ENCODE measurements at places on chromosomes 2 and 18.

GRCh38 chr2:97871096-97871780 is 124.5 kb downstream of the TMEM131 start:
- peaks cover 8% of the 10 kb centered on the region for H3K4me1 ChIP-seq
- DNase-seq: no peak
- no peaks in the 10 kb centered on the region for H3K36me3 ChIP-seq

- H3K27me3 ChIP-seq: no peaks in the 10 kb centered on the region
- H3K36me3 ChIP-seq: no peaks in the 10 kb centered on the region
- DNase-seq: no peak
- peaks cover 9% of the 10 kb centered on the region for H3K4me1 ChIP-seq
These were observed 2.3 kb downstream of the VAPA start for GRCh38 chr18:9916077-9916639.

DNA sequence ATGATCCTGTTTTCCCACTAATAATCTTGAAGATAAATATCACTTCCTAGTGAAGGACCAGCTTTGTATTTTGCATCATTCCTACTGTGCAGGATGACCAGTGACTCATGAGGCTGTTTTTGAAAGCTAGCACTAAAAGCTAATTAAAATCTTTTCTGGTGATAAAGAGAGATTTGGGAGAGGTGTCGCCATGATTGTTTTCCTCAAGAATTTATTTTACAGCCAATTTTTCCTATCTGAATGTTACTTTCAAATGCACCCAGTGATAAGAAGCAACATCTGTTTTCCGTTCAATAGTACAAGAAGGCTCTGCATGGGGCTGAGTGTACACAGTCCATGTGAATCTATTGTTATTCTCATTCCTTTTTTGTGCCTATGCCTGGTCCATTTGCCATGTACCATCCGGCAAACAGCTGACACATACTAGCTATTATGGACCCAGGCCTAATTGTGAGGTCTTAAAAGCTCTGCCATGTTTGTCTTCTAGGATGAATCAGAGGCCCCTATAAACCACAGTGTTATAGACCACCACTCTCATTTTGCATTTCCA is 28.4 kb downstream of the MEIS1 start:
- DNase-seq: no peak
- H3K36me3 ChIP-seq: no peaks in the 10 kb centered on the region
- no peaks in the 10 kb centered on the region for H3K27me3 ChIP-seq
- no peak overlapping the region for H3K27ac ChIP-seq

GRCh38 chr2:27901234-27901633 is 10.7 kb downstream of the BABAM2 start:
- H3K4me3 ChIP-seq: no peak overlapping the region
- no peak for DNase-seq
- H3K4me1 ChIP-seq: no peaks in the 10 kb centered on the region
- no peak overlapping the region for H3K27ac ChIP-seq

DNA sequence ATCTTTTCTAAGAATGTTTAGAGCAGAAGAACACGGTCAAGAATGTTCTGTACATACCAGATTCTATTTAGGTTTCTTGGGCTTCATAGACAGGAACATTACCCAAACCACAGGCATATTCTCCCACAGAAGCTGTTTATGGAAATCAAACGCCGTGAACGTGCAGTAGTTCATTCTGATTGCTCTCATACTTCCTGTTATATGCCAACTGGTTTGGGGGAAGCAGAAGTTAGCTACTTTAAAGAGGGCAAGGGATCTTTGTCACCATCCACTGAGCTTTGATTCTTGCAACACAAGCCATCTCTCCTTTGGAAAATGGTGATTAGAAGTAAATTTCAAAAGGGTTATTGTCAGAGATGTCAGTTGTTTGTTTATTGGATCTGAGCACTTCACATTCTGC is 182.2 kb upstream of the NRP2 start:
- H3K27me3 ChIP-seq: no peaks in the 10 kb centered on the region
- no peak overlapping the region for H3K4me3 ChIP-seq
- H3K36me3 ChIP-seq: peaks cover 18% of the 10 kb centered on the region
- no peak for DNase-seq

DNA sequence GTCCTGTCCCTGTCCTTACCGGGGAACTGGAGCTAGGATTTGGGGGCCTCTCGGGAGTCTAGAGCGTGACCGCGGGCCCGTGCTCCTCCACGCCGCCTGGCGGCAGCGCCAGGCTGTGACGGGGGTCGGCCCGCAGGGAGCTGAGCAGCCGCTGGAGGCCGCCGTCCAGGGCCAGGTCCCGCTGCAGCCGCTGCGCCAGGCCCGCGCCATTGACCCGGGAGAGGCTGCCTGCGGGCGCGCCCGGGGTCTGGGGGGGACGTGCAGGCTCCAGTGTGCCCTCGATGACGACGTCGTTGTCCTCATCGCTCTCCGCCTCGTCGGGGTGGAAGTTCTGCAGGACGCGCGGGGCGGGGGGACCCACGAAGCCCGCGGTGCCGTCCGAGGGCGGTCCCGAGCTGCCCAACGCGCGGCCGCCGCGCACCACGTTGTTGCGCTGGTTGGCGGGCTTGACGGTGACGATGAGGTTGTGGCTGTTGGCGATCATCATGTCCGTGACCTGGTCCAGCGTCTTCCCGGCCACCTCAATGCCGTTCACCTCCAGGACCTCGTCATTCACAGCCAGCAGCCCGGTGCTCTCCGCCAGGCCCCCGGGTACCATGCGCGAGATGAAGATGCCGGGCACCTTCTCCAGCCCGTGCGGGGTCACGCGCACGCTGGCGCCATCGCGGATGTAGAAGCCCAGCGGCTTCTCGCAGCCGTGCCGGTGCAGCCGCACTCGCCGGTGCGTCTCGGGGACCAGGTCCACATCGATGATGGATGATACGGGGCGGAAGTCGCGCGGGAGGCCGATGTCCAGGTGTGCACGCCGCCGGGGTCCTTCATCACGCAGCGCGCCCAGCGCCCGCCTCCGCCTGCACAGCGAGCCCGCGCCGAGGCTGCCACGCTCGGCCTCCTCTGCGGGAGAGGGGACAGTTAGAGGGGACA is 50.9 kb downstream of the ADNP2 start:
- H3K36me3 ChIP-seq: peaks cover 4% of the 10 kb centered on the region
- H3K27ac ChIP-seq: no peak overlapping the region
- H3K4me1 ChIP-seq: no peaks in the 10 kb centered on the region
- no peaks in the 10 kb centered on the region for H3K27me3 ChIP-seq
- H3K4me3 ChIP-seq: peak overlapping the region; percentile 13

- no peaks in the 10 kb centered on the region for H3K36me3 ChIP-seq
- H3K27me3 ChIP-seq: no peaks in the 10 kb centered on the region
- no peak for DNase-seq
- H3K4me3 ChIP-seq: no peak overlapping the region
- no peak overlapping the region for H3K27ac ChIP-seq
- H3K4me1 ChIP-seq: no peaks in the 10 kb centered on the region
These were observed 36.7 kb upstream of the GPC1 start for GRCh38 chr2:240398661-240399267.
